ENCODE measurements at places on chromosomes 5 and 9. TPM values are rescaled to one million over a fixed set of nuclear protein-coding genes. Genes with fewer than 3 reads are reported as not detected.

DNA sequence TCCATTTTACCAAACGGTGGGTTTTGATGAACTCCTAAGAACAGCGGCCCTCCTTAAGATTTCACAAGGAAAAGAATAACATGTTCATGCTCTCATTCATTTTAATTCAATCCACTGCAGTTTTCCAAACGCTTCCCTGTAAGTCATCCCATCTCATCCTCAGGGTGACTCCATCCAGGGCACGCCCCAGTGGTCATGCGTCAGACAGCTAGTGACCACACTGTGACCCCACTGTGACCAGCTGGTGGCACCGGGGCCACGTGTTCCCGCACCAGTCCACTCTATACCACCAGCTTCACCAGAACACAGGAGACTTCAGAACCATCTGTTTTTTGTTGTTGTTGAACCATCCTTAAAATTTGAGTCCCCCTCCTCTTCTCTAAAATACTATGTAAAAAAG, 14.3 kb downstream of the ATPSCKMT start:
- no peaks in the 10 kb centered on the region for H3K27me3 ChIP-seq
- H3K27ac ChIP-seq, result no peak overlapping the region
- H3K36me3 ChIP-seq, result no peaks in the 10 kb centered on the region
- no peaks in the 10 kb centered on the region for H3K4me1 ChIP-seq
- no peak overlapping the region for H3K4me3 ChIP-seq

GRCh38 chr9:104876587-104876986, 51.4 kb downstream of the ABCA1 start:
- H3K4me3 ChIP-seq, result no peak overlapping the region
- no peaks in the 10 kb centered on the region for H3K36me3 ChIP-seq
- H3K27me3 ChIP-seq, result no peaks in the 10 kb centered on the region
- peaks cover 4% of the 10 kb centered on the region for H3K4me1 ChIP-seq
- no peak overlapping the region for H3K27ac ChIP-seq
- DNase-seq, result no peak

- no peaks in the 10 kb centered on the region for H3K36me3 ChIP-seq
- H3K4me1 ChIP-seq, result no peaks in the 10 kb centered on the region
- no peak for DNase-seq
- no peak overlapping the region for H3K27ac ChIP-seq
Measured at GRCh38 chr9:89794918-89795317, 190.1 kb downstream of the GADD45G start.

DNA sequence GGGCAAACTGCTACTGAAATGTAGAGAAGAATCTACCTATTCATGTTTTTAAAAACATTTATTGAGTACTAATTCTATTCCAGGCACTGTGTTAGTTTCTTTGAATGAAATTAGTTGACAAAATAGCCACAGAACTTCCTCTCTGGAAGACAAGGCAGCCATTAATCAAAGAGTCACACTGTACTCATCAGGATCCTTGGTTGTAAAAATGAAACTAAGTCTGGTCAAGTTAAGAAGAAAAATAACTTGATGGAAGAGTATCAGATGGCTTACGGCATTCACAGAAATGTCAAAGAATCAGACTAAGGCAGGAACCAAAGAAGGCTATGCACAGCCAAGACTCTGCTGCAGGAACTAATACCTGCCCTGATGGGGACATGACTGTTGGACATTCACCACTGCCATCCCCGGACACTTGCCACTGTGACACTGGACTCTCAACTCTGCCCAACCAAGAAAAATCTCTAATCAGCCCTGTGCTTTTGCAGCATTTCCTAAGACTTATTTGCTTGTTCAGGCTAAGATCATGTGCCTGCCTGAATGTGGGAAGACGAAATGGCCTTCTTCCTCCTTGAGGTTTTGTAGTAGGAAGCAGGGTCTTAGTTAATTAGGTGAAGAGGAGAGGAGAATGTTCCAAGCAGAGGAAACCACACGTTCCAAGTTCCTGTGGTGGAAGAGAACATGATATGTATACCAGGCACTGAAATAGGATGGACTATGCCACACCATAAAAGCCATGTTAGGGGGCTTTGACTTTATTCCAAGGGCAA, 23.3 kb upstream of the NDUFB6 start:
- no peaks in the 10 kb centered on the region for H3K27me3 ChIP-seq
- H3K27ac ChIP-seq, result no peak overlapping the region
- no peaks in the 10 kb centered on the region for H3K36me3 ChIP-seq
- no peak for DNase-seq

GRCh38 chr9:2477755-2478154, 143.8 kb upstream of the VLDLR start:
- H3K36me3 ChIP-seq, result no peaks in the 10 kb centered on the region
- no peaks in the 10 kb centered on the region for H3K27me3 ChIP-seq
- peaks cover 4% of the 10 kb centered on the region for H3K4me1 ChIP-seq
- no peak for DNase-seq
- H3K4me3 ChIP-seq, result no peak overlapping the region

Gene PCDHGA2
- 0.71 TPM for total RNA-seq

GRCh38 chr9:1881708-1882295, 133.3 kb upstream of the SMARCA2 start:
- no peak for DNase-seq
- no peaks in the 10 kb centered on the region for H3K36me3 ChIP-seq
- no peaks in the 10 kb centered on the region for H3K4me1 ChIP-seq
- H3K27me3 ChIP-seq, result no peaks in the 10 kb centered on the region
- no peak overlapping the region for H3K27ac ChIP-seq

GRCh38 chr5:55917402-55918086, 66.4 kb downstream of the IL31RA start:
- H3K4me1 ChIP-seq, result no peaks in the 10 kb centered on the region
- H3K27ac ChIP-seq, result no peak overlapping the region
- H3K36me3 ChIP-seq, result no peaks in the 10 kb centered on the region
- DNase-seq, result no peak
- no peaks in the 10 kb centered on the region for H3K27me3 ChIP-seq

Gene ASPN
- not detected for total RNA-seq

DNA sequence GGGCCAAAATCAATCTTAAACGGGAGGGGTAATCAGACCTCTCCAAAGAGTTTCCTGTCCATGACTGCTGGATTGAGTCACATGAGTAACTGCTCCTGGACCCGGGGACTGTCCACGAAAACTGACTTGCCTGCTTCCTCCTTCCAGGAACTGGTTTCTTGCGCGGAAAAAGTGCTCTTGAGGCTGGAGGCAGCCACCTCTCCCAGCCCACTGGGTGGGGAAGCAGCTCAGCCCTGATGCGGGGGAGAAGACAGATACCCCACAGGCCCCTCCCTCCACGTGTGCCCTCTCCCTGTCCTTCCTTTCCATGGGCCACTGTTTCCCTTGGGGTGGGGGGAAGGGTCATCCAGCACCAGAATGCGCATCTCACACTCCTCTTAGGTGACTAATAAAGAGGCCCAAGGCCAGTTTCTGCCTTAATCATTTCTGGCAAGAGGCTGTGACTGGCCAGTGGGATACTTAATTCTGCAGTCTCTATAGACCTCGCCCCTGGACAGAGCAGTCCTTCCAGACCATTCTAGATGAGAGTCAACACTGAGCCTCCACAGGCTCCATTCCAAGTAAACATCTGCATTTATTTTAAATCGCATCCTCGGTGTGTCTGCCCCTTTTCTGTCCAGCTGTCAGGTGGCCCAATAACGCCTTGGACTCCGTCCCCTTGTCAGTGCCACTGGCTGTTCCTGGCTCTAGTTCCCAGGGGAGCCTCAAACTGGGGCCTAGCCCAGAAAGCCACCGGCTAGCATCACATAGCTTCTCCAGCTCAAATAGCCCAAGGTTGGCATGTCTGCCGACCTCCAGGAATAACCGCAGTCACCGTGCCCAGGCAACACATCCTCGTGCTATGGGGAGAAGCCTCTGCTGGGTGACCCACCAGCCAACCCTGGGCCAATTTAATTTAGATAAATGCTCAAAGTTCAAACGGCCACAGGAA, 12.0 kb downstream of the REXO4 start:
- no peaks in the 10 kb centered on the region for H3K27me3 ChIP-seq
- no peaks in the 10 kb centered on the region for H3K36me3 ChIP-seq
- H3K4me1 ChIP-seq, result no peaks in the 10 kb centered on the region
- no peak overlapping the region for H3K27ac ChIP-seq

DNA sequence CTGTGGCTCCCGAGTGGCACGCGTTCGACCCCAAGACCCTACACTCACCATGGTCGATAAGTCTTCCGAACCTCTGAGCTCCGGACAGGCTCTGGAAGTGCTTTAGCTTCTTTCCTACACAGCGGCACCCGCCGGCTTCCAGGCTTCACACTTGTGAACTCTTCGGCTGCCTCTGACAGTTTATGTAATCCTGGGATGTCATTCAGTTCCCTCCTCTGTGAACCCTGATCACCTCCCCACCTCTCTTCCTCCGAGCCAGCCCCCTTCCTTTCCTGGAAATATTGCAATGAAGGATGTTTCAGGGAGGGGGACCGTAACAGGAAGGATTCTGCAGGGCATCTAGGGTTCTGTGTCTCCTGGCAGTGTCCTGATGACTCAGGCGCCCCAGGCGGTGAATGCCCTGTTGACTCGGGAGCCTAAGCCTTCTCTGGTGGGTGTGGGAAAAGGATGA, at the start of gene CD14:
Gene CD14 (minus strand): TSS at position 155 of the 451 bp plus-strand sequence. CDS start 104 bp downstream, at position 51.
- H3K4me1 ChIP-seq, result no peaks in the 10 kb centered on the region
- DNase-seq, result no peak
- H3K4me3 ChIP-seq, result no peak within 1 kb of the TSS

DNA sequence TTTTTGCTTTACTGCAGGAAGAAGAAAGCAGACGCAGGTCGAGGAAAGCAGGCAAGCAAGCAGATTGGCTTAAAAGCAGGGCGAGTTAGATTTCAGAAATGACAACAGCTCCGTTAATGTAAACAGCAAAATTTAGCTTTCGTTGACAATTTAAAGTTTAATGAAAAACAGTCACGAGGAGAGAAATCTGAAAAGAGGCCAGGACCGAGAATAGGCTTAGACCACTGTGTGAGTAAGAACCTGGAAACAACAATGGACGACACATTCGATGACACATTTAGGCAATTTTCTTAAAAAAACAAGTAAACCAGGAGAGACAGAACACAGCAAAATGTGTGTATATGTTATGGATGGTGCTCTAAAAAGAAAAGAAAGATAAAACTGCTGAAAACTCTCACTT, 155.3 kb downstream of the ISOC1 start:
- H3K36me3 ChIP-seq, result no peaks in the 10 kb centered on the region
- no peak overlapping the region for H3K4me3 ChIP-seq
- H3K4me1 ChIP-seq, result no peaks in the 10 kb centered on the region
- H3K27me3 ChIP-seq, result no peaks in the 10 kb centered on the region

Gene PTPN3
- 2.2 TPM for total RNA-seq

Gene ODF2
- total RNA-seq, result 49.4 TPM

- no peaks in the 10 kb centered on the region for H3K36me3 ChIP-seq
- H3K4me1 ChIP-seq, result peaks cover 14% of the 10 kb centered on the region
- no peaks in the 10 kb centered on the region for H3K27me3 ChIP-seq
- DNase-seq, result no peak
- H3K4me3 ChIP-seq, result no peak overlapping the region
- no peak overlapping the region for H3K27ac ChIP-seq
Measured at GRCh38 chr5:172109749-172110148, 78.3 kb downstream of the STK10 start.

Gene C1QTNF2
- total RNA-seq, result 0.06 TPM

DNA sequence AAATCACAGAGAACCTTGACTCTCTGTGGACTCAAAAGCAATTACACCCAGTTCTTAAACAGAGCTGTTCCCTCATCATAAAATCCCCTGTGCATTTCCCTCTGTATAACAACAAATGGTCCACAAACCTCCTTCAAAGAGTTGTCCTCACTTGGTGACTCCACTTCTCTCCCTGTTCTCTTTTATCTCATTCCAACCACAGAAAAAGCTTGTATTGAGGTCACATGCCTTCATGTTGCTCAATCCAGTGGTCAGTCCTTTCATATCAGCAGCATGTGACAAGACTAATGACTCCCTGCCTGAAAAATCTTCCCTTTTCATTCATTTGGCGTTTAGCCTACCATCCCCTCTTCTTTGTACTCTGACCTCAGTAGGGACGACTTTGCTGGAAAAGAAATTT, 158.0 kb downstream of the DEPDC1B start:
- H3K36me3 ChIP-seq, result no peaks in the 10 kb centered on the region
- H3K4me3 ChIP-seq, result no peak overlapping the region
- DNase-seq, result no peak
- H3K27ac ChIP-seq, result peak overlapping the region; percentile 18
- peaks cover 13% of the 10 kb centered on the region for H3K4me1 ChIP-seq

Gene CENPH
- total RNA-seq, result 160 TPM

DNA sequence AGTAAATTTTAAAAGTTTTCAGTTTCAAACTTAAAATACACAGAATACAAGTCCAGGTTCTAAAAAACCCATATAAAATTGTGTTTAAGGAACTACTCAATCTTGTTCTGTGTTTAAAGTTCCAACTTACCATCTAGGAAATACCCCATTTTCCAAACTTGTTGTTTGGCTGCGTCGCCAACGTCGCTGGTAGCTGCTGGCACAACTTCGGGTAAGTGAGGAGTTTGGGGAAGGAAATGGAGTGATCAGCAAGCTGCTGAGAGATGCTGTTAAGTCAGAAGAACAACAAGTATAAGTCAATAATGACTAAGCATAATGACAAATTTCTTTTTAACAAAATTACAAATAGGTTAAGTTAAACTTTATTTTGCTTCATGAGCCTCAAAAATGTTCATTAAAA, 71.3 kb upstream of the RAPGEF6 start:
- H3K27me3 ChIP-seq, result no peaks in the 10 kb centered on the region
- no peaks in the 10 kb centered on the region for H3K4me1 ChIP-seq
- DNase-seq, result no peak
- no peak overlapping the region for H3K4me3 ChIP-seq
- H3K36me3 ChIP-seq, result peaks cover 7% of the 10 kb centered on the region

Gene IFNB1
- total RNA-seq, result not detected

Gene SLC36A1
- total RNA-seq, result 7.8 TPM

GRCh38 chr5:18243846-18244245, 609.6 kb downstream of the TAF11L14 start:
- no peak for DNase-seq
- H3K4me3 ChIP-seq, result no peak overlapping the region
- H3K36me3 ChIP-seq, result no peaks in the 10 kb centered on the region
- no peaks in the 10 kb centered on the region for H3K27me3 ChIP-seq
- no peak overlapping the region for H3K27ac ChIP-seq
- no peaks in the 10 kb centered on the region for H3K4me1 ChIP-seq

DNA sequence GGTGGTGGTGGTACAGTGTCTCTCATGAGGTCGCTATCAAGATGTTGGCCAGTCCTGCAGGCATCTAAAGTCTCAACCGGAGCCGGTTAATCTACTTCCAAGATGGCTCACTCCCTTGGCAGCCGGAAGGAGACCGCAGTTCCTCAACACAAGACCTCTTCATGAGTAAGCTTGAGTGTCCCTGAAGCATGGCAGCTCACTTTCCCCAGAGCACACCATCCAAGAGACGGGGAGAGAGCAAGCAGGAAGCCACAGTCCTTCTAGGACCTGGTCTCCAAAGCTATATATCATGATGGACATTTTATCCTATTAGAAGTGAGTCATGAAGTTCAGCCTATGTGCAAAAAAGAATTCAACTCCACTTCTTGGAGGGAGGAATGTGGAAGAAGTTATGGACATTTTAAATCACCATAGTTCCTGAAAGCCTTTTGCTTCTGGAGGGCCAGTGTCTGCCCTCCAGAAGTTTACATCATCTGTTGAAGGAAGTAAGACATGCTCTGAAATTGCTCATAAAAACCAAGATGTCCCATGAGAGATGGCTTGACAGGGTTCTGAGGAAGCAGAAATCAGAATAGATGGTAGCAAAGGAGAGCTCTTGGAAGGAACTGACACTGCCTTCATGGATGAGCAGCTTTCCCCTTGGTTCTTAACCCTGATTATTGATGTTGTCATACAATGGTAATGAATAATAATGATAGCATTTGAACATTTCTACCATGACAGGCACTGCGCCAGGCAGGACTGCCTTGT, 21.3 kb downstream of the GALNT10 start:
- DNase-seq, result no peak
- H3K4me1 ChIP-seq, result no peaks in the 10 kb centered on the region
- no peaks in the 10 kb centered on the region for H3K36me3 ChIP-seq
- H3K27ac ChIP-seq, result no peak overlapping the region
- no peaks in the 10 kb centered on the region for H3K27me3 ChIP-seq

All from neural progenitor cell (in vitro differentiated cells).